ENCODE measurements at places on chromosomes 5 and 9.

GRCh38 chr5:61270510-61271165 lies 61.4 kb upstream of the ZSWIM6 start:
- no peak for DNase-seq

DNA sequence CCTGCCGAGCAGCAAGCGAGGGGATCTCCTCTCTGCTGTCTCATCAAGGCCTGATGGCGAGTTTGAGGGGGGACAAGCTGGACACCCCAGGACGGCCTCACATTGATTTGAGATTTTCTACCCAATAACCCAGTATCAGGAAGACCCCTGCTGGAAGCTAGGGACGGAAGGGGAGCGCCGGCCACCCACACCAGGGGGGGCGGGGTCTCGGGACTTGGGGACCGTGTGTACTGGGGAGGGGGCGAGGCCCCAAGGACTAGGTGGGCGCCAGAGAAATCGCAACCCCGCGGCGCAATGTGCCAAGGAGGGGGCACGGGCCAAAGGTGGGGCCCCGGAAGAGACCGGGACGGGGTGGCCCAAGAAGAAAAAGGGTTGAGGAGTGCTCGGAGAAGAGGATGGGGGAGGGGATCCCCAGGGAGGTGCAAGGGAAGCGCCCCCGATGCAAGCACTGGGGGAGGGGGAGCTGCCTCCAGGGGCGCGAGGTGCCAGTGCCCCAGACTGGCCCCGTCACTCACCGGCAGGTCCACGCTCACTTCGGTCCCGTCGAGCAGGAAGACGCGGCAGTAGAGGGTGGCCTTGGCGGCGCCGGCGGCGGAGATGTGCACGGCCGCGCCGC lies 1.1 kb downstream of the EPB41L4B start:
- peak; percentile 19 for DNase-seq

- DNase-seq, result no peak
Observed at GRCh38 chr9:127700594-127701255, 6.1 kb upstream of the CFAP157 start.

DNA sequence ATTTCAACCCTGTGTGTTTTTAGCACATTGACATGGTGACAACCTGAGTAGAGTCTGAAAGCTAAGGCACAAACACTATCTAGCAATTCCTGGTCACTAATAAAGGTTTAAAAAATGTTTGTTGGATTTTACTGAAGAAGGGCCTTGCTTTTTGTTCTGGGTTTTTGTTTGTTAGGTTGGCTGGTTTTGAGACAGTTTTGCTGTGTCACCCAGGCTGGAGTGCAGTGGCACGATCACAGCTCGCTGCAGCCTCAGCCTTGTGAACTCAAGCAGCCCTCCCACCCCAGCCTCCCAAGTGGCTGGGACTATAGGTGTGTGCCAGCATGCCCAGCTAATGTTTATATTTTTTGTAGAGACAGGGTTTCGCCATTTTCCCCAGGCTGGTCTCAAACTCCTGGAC lies 39.0 kb downstream of the PRKACG start:
- peak; percentile 41 for DNase-seq

GRCh38 chr5:1570975-1571374 lies 47.2 kb upstream of the LPCAT1 start:
- no peak for DNase-seq

DNA sequence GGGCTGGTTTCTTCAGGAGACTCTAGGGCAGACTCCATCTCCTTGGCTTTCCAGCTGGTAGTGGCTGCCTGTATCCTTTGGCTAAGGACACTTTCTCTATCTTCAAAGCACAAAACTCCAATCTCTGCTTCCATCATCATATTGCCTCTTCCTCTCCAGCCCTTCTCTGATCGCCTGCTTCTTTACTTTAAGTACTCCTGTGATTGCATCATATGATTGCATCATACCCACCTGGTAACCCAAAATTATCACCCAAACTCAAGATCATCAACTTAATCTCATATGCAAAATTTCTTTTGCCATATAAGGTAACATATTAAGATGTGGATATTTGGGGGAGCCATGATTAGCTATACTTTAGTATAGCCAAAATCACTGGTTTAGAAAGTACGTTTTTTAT lies 1092.6 kb upstream of the CDH6 start:
- no peak for DNase-seq

GRCh38 chr5:93675460-93676450 lies 65.6 kb downstream of the POU5F2 start:
- no peak for DNase-seq

DNA sequence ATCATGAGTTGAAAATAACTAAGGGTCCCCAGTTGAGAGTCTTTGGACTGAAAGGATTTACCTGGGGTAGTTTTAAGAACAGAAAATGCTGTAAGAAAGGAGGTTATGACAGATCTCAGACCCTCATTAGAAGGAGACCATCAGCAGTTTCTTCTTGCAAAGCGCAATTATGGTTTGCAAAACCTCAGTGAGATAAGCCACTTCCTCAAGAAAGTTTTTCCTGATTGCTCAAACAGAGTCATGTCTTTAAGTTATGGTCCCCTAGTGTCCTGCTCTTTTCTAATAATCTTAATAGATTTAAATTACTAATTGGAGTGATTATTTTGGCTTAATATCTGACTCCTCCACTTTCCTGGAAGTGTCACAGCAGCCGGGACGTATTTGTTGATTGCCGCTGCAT lies 293.2 kb upstream of the KLF4 start:
- DNase-seq, result no peak

- DNase-seq, result no peak
Observed at GRCh38 chr5:25763781-25764180, 1119.0 kb upstream of the CDH10 start.

GRCh38 chr5:14435481-14435880 lies 146.1 kb upstream of the OTULINL start:
- DNase-seq, result no peak

DNA sequence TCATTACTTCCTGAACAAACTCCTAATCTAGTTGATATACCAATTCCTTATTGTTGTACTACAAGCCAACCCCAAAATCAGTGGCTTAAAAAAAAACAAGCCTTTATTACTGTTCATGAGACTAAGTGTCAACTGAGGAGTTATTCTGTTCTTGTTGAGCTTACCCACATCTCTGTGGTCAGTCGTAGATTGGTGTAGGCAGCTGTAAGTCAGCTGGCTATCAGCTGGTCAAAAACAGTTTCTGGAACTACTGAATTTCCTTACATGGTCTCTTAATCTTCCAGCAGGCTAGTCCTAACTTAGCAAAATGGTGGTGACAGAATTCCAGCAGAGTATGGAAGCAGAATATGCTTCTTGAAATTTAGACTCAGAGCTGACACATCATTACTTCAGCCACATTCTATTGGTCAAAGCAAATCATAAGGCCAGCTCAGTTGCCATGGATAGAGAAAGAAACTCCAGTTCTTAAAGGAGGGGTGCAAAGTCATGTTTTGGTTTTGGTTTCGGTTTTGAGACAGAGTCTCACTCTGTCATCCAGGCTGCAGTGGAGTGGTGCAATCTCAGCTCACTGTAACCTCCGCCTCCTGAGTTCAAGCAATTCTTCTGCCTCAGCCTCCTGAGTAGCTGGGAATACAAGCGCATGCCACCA lies 386.1 kb upstream of the MPDZ start:
- no peak for DNase-seq

- no peak for DNase-seq
Observed at GRCh38 chr5:110973510-110973909, 98.0 kb upstream of the TSLP start.

GRCh38 chr5:143106174-143106573 lies 297.3 kb downstream of the NR3C1 start:
- no peak for DNase-seq

GRCh38 chr9:117290306-117290840 lies 124.5 kb downstream of the ASTN2 start:
- no peak for DNase-seq

- DNase-seq, result no peak
Observed at GRCh38 chr9:109491590-109491989, 6.5 kb downstream of the PTPN3 start.

DNA sequence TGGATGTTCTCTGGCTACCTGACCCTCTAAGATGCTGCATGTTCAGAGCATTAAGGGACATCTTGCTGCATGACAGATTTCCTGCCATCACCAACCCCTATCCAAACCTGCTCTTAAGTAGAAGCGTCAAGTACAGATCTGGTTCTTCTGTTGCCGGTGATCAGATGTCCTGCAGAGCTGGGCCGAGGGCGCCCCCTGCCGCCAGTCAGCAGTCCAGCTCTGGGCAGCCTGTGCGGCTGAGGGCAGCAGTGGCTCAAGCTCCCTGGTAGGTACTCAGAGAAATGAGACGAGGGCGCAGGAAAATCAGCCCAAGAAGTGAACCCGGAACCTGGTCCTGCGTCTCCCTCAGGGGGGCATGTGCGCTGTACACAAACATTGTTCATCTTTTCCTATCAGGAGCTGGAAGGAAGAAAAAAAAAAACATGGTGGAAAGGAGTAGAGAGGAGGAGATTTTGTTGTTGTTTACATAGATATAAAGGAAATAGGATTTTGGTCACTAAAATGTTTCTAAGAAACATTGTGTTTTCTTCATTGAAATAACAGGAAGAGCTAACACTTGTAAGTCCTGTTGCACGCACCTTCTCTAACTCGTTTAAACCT lies 95.8 kb downstream of the CFAP90 start:
- DNase-seq, result peak; percentile 68

GRCh38 chr5:116038817-116039216 lies 6.5 kb downstream of the ARL14EPL start:
- no peak for DNase-seq

GRCh38 chr5:95830226-95830625 lies 7.7 kb upstream of the GLRX start:
- no peak for DNase-seq

DNA sequence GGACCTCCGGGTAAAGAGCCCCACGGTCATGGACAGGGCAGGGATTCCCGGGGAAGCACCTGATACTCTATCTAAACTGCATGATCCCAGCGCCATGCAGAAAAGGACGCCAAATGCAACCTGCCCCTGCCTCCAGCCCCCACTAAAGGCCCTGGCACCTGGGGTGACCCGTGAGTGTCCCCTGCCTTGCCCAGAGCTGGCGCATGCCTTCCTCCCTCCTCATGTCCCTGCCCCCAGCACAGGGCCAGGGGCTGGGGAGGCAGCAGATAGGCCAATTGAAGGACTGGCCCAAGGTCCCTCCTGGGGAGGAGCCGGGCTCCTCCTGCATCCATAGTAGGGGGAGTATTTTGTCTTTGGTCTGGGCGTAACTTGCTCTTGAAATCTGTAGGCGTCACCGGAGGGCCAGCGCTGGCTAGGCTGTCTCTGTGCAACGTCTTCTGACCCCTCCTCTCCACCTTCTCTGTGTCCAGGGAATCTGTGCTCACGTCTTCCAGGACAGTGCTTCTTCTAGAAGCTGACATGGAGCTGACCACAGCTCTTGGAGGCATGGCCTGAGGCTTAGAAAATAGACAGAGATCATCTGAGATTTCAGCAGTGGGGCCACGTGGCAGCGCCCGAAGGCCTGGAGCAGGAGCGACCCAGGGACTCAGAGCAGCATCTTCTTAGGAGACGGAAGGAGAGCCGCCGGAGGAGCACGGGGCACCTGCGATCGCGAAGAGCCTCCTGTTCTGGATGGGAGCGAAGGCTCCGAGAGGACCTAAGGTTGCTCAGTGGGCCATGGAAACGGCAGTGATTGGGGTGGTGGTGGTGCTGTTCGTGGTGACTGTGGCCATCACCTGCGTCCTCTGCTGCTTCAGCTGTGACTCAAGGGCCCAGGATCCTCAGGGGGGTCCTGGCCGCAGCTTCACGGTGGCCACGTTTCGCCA lies 660 bp downstream of the SPAAR start:
- no peak for DNase-seq

- no peak for DNase-seq
Observed at GRCh38 chr5:14453481-14453880, 128.1 kb upstream of the OTULINL start.
